NCI-H345 (cell line): ENCODE measurements at places on chromosomes 11 and 22.

DNA sequence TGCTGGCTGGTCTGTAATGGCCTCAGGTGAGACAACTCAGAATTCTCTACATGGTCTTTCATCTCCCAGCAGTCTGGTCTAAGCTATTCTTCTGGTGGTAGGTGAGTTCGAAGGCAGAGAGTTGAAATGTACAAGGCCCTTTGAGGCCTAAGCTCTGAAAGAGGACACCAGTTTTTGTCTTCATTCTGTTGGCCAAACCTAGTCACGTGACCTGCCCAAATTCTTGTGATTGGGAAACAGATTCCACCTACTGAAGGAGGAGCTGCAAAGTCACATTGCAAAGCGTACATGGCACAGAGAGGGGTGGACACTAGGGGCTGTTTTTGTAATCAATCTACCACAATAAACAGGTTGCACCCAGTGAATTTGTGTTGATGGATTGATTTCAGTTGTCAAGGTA, 193.5 kb downstream of the NAV2 start:
- DNase-seq = no peak

DNA sequence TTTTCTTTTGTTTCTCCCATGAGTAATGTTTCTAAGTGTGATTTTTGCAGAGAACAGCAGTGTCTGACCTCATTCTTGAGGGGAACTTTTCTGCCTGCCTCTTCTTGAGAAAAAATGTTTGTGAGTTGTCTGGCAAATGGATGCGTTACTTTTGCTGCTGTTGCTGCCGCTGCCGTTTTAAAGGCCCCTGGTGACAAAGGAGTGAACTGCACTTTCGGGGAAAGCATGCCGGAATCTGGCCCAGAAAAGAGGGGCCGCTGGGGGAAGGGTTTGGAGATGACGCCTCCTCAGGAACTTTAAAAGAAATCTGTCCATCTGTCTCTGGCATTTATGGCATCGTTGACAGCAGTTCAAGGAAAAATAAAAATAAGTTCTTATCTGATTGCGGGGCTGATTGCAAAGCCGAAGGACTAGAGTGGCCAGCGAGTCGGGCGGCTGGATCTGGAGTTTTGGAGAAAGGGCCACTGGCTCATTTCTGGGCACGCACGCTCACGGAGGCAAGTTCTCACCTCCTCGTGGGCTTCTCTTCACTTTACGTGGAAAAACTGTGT, 16.5 kb downstream of the ZBTB16 start:
- no peak for DNase-seq

DNA sequence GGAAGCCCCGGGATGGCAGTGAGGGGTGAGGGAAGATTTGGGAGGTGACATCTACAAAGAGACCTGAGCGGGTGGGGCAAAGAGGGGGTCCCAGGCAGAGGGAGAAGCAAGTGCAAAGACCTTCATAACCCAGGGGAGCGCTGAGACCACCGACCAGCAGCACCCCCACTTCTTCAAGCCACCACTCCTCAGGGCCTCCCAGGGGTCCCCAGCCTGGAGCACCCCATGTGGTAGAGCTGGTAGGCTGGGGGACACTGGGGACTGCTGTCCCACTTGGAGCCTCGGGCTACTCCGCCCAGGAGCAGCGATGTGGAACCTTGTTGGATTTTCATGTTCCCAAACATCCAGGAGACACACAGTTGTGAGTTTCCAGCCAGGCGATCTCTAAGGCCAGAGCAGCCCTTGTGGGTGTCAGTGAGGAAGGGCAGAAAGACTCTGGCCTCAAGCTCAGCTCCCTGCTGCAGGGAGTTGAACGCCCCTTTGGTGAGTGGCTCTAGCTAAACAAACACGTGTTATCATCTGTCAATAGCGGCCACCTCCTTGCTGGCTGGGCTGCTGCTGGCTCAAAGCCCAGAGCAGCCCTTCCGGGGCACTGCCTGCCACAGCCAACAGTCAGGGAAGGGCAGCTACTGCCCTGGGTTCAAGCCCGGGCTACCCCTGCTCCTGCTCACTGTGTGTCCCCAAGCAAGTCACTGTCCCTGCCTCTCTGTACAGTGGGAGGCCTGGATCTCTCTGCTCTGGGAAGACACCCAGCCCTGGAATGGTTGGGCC, 25.7 kb upstream of the CHKA start:
- peak; percentile 82 for DNase-seq

- peak; percentile 73 for DNase-seq
Measured at GRCh38 chr11:70029115-70029860, 48.8 kb upstream of the ANO1 start.

GRCh38 chr11:134382257-134382656, 29.8 kb downstream of the B3GAT1 start:
- DNase-seq = no peak

GRCh38 chr22:31238057-31238456, 26.0 kb downstream of the LIMK2 start:
- no peak for DNase-seq
